ENCODE measurements at places on chromosomes 13 and 19.

GRCh38 chr13:23086968-23087623 lies 93.7 kb upstream of the SGCG start:
- H3K4me3 ChIP-seq = no peak overlapping the region
- no peaks in the 10 kb centered on the region for H3K27me3 ChIP-seq
- no peak for DNase-seq
- H3K4me1 ChIP-seq = no peaks in the 10 kb centered on the region
- no peak overlapping the region for H3K27ac ChIP-seq

DNA sequence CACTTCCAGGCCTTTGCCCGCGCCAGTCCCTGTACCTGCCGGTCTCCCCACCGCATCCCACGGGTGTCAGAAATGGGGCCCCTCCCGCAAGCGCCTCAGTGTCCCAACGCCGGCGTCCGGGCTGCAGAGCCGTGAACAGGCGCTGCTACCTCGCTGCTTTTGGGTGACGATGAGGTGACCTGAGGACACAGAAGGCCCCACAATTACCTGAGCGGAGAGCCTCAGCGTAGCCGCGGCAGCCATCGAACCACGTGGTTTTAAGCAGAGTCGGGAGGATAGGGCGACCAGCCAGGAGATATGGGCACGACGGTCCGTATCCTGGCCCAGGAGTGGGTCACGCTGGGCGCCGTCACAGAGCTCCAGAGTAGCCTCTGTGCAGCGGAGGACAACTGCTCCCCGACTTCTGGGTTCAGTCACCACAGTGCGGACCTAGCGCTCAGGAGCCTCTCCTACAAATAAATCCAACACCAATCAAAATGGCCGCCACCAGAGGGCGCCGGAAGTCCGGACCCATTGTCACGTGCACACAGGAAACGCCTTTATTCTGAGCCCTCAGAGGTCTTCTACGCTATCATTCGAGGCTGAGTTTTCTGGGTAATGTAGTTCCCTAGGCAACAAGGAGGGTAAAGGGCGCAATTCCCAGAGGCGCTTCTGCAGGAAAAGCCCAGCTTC lies at the start of gene ZNF814:
ZNF814 (minus strand) TSS at position 478 of the 672 bp plus-strand sequence; CDS start at position 243, 235 bp downstream.
- H3K36me3 ChIP-seq = peaks cover 6% of the 10 kb centered on the region
- peak within 1 kb of the TSS; percentile 81 for H3K27ac ChIP-seq
- peak; percentile 89 for DNase-seq
- no peaks in the 10 kb centered on the region for H3K27me3 ChIP-seq
- no peaks in the 10 kb centered on the region for H3K4me1 ChIP-seq

DNA sequence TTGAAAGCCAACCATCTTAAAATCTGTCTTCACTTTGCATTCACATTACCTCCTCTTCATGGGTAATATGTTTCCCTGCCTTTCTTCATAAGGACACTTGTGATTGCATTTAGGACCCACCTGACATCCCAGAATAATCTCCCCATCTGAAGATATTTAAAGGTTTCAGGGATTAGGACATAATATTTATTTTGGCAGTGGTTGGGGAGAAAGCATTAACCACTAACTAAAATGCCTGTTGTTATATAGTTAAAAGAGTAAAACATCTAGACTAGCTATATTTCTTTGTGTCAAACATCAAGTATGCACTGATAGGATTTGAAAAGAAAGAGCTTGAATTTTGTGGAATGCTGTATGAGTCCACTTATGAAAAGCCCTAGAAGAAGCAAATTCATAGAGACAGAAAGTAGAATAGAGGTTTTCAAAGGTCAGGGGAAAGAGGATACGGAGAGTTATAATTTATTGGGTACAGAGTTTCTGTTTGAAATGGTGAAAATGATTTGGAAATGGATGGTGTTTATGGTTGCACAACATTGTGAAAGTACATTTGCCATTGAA lies 457.7 kb upstream of the SPRY2 start:
- DNase-seq = no peak
- no peaks in the 10 kb centered on the region for H3K36me3 ChIP-seq
- no peaks in the 10 kb centered on the region for H3K4me1 ChIP-seq
- H3K27me3 ChIP-seq = no peaks in the 10 kb centered on the region
- no peak overlapping the region for H3K27ac ChIP-seq

GRCh38 chr19:7866399-7867091 lies 7.6 kb downstream of the PRR36 start:
- H3K4me3 ChIP-seq = no peak overlapping the region
- H3K36me3 ChIP-seq = no peaks in the 10 kb centered on the region
- DNase-seq = no peak

- H3K27me3 ChIP-seq = no peaks in the 10 kb centered on the region
- no peak overlapping the region for H3K27ac ChIP-seq
- no peaks in the 10 kb centered on the region for H3K36me3 ChIP-seq
- no peaks in the 10 kb centered on the region for H3K4me1 ChIP-seq
Measured at GRCh38 chr13:34257966-34258365, 440.0 kb downstream of the RFC3 start.

GRCh38 chr19:18649371-18650020 lies 12.7 kb downstream of the KLHL26 start:
- no peaks in the 10 kb centered on the region for H3K27me3 ChIP-seq
- H3K36me3 ChIP-seq = no peaks in the 10 kb centered on the region
- H3K27ac ChIP-seq = peak overlapping the region; percentile 87
- no peaks in the 10 kb centered on the region for H3K4me1 ChIP-seq

DNA sequence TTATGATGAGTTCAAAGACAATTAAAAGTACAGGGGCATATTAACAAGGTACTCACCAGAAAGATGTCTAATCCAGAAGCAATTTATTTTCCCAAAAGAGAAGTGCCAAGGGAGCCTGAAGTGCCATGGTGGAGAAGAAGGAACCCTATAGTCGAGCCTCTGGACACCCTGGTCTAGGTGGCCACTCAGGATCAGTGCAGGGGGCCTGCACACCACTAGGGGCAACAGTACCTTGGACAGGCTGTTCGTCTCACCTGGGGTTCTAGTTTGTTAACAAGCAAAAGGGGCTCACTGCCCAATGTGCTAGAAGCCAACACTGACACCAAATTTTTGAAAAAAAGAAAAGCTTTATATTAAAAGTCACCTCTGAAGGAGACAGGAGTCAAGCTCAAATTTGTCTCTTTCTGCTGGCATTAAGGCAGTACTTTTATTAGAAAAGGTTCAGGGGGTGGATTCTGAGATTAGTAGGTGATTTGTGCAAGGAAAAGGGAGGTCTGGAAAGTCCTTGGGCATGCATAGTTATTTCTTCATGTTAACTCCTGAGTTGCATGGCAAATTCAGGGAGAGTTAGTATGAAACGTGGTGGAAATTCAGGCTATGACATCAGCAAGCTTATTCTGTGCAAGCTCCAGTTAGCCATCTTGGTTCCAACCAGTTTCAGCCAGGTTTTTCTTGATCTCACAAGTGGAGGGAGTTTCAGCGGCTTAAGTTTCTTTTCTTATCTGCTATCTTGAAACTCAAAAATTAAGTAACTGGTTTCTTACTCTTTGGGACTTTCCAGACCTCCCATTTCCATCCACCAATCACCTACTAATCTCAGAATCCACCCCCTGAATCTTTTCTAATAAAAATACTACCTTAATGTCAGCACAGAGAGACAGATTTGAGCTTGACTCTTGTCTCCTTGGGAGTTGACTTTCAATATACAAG lies 884 bp upstream of the CBY2 start:
- no peaks in the 10 kb centered on the region for H3K27me3 ChIP-seq
- no peaks in the 10 kb centered on the region for H3K36me3 ChIP-seq
- no peak overlapping the region for H3K27ac ChIP-seq
- H3K4me1 ChIP-seq = no peaks in the 10 kb centered on the region

DNA sequence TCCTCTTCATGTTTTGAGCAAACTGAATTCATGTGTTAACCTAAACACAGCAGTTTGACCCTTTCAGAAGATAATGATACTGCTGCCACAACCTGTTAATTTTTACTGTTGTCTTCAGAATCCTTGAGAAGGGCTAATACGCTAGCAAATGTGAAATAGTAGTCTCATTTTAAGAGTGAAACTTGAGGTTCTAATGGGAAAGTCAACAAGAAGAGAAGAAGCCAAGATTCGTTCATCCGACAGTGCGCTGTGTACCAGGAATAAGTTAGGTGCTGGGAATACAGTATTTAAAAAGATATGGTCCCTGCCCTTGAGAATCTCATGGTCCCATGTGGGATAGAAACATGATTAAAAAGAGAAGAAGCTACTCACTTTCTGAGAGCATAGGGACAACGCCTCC lies 134.4 kb downstream of the KL start:
- H3K4me1 ChIP-seq = no peaks in the 10 kb centered on the region
- no peak for DNase-seq
- H3K27ac ChIP-seq = no peak overlapping the region

DNA sequence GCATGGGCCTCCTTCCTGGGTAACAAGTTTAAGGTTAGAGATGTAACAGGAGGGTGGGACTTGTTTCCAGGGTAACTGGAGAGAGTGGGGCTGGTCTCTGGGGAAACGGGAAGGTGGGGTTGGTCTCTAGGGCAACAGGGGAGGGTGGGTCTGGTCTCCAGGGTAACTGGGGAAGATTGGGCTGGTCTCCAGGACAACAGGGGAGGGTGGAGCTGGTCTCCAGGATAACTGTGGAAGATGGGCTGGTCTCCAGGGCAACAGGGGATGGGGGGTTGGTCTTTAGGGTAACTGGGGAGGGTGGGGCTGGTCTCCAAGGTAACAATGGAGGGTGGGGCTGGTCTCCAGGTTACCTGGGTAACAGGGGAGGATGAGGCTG lies 36.5 kb downstream of the SPTBN4 start:
- H3K36me3 ChIP-seq = no peaks in the 10 kb centered on the region
- no peaks in the 10 kb centered on the region for H3K27me3 ChIP-seq
- DNase-seq = no peak
- H3K27ac ChIP-seq = no peak overlapping the region

GRCh38 chr19:21655540-21656126 lies 111.7 kb downstream of the ZNF100 start:
- H3K27me3 ChIP-seq = no peaks in the 10 kb centered on the region
- no peaks in the 10 kb centered on the region for H3K4me1 ChIP-seq

DNA sequence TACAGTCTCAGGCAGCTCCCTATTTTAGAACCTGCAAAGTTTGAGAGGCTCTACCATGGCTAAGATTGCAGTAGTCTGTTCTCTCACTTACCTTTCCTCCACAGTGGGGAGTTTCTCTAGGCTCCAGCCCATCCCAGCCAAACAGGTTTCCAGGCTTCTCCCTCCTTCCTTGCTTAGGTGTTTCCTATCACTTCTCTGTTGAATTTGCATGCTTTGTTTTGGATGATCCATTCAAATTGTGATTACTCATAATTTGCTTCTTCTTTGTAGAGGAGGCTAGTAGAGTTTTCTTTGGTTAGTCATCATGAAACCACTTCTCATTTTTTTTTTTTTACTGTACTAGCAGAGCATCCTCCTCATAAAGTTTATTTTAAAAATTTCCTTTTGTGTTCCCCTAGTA lies 1242.2 kb upstream of the MIR17HG start:
- no peaks in the 10 kb centered on the region for H3K4me1 ChIP-seq
- H3K27me3 ChIP-seq = no peaks in the 10 kb centered on the region
- no peaks in the 10 kb centered on the region for H3K36me3 ChIP-seq
- H3K4me3 ChIP-seq = no peak overlapping the region
- DNase-seq = no peak

DNA sequence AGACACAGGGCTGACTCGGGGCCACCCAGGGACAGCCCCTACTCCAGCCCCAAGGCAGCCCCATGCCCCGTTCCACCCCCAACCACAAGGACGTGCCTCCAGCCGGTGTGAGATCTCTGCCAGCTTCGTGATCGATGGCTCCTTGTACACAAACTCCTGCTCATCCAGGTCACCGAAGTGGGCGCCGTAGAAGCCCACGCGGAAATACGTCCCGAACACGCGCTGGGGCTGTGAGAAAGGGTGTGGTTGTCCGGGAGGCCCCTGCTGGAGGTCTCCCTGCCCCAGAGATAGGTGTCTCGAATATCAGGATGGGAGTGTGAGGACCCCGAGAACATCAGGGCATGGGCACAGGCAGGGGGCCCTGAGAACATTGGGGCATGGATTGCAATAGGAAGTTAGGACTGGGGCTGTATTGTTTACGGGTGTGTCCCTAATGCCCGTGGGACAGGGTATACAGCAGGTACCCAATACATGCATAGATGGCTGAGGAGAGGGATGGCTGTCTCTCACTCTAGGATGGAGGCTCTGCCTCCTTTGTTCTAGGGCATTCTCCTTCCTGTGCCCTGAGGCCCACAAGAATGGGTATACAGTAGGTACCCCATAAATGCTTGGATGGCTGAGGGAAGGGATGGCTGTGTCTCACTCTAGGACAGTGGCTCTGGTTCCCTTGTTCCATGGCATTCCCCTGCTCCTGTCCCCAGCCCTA lies 5.3 kb upstream of the KANK2 start:
- peak overlapping the region; percentile 95 for H3K27ac ChIP-seq
- H3K4me3 ChIP-seq = no peak overlapping the region
- DNase-seq = no peak
- peaks cover 12% of the 10 kb centered on the region for H3K36me3 ChIP-seq
- H3K4me1 ChIP-seq = no peaks in the 10 kb centered on the region
- H3K27me3 ChIP-seq = no peaks in the 10 kb centered on the region

DNA sequence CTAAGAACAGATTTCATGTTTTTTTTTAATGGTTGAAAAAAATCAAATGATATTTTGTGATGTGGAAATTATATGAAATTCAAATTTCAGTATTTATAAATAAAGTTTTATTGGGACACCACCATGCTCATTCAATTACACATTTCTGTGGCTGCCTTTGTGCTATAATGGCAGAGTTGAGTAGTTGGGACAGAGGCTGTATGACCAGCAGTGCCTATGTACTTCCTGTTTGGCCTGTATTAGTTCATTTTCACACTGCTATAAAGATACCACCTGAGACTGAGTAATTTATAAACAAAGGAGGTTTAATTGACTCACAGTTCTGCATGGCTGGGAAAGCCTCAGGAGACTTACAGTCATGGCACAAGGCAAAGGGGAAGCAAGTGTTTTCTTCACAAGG lies 33.6 kb downstream of the AKAP11 start:
- no peak overlapping the region for H3K27ac ChIP-seq
- H3K4me1 ChIP-seq = no peaks in the 10 kb centered on the region
- peaks cover 30% of the 10 kb centered on the region for H3K36me3 ChIP-seq
- H3K4me3 ChIP-seq = no peak overlapping the region
- DNase-seq = no peak

DNA sequence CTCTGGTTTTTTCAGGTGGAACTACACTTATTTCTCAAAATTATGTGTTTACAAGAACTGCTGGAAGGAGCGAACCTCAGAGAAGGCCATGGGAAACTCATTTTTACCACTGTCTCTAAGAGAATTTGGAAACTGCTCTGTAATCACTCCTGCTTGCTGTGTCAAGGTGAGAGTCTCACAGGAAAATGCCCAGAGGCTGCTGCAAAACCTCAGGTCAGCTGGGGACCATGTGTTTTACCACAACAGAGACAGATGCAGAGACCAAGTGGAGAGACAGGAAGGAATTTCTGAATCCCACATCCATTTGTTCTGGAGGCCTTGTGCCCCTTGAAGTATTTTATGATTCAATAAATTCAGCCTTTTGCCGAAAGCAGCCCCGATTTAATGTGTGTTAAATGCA lies 743.8 kb upstream of the SLC10A2 start:
- no peaks in the 10 kb centered on the region for H3K27me3 ChIP-seq
- no peaks in the 10 kb centered on the region for H3K4me1 ChIP-seq
- no peaks in the 10 kb centered on the region for H3K36me3 ChIP-seq
- no peak for DNase-seq

DNA sequence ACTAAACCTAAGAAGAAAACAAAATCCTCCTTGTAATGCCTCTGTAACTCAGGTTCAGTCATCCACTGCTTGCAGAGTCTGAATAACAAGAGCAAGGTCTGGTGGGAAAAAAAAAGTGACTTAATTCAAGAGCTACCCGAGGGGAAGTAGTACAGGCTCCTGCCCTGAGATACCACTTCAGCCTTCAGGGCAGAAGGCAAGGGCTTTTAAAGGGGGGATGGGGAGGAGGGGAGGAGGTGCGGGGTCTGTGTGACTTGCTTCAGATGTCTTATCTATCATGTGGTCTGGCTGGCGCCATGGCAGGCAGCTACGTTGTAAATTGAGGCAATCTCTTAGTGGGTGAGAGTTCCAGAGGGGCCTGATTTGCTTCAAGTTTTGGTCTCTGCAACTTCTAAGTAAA lies 66.7 kb downstream of the LRRC63 start:
- DNase-seq = no peak
- no peaks in the 10 kb centered on the region for H3K27me3 ChIP-seq
- no peak overlapping the region for H3K4me3 ChIP-seq
- H3K4me1 ChIP-seq = no peaks in the 10 kb centered on the region
- no peaks in the 10 kb centered on the region for H3K36me3 ChIP-seq
